ENCODE measurements at places on chromosomes 11 and 22. TPM values are rescaled to one million over a fixed set of nuclear protein-coding genes. Genes with fewer than 3 reads are reported as not detected.

The KCNJ1 gene
- not detected for polyA plus RNA-seq

The TPBGL gene
- 0.03 TPM for polyA plus RNA-seq

DNA sequence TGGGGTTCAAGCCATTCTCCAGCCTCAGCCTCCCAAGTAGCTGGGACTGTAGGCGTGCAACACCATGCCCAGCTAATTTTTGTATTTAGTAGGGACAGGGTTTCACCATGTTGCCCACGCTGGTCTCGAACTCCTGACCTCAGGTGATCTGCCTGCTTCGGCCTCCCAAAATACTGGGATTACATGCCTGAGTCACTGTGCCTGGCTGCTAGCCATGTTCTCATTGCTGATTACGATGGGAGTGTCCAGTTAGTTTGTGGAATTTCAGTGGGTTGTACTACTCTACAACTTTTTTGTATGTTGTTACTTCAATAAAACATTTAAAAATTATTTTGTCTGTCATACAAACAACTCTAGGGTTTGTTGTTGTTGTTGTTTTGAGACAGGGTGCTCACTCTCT lies 4.8 kb upstream of the VPS11 start:
- no peak for DNase-seq

The MFNG gene
- polyA plus RNA-seq = 0.18 TPM

DNA sequence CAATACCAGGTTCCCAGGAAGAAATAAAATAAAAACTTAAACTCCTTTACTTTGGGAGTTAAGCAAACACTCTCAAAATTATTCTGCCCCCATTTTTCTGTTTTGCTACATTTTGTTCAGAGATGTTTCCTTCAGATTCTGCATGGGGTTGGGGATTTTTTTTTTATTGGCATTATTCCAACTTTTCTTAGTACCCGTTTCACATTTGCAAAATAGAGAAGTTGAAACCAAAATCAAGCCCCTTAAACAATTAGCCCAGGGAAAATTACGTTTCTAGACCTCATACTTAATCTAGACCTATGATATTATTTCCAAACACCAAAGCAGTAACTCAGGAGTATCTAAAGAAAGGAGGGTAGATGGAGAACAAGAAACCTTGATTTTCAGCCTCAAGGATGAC lies 20.6 kb upstream of the MS4A7 start:
- DNase-seq = no peak

The DGCR6 gene
- polyA plus RNA-seq = 1.2 TPM

The ELMOD1 gene
- not detected for polyA plus RNA-seq

Measured in SK-N-SH (cell line).